Right renal pelvis (tissue), 4 donors: ENCODE measurements at places on chromosomes 1 and 21. TPM values are rescaled to one million over a fixed set of nuclear protein-coding genes. Genes with fewer than 3 reads are reported as not detected.

The ERICH3 gene
- polyA plus RNA-seq: 0.53 TPM

The F3 gene
- polyA plus RNA-seq: 52.3 TPM

The MYBPH gene
- 0.33 TPM for polyA plus RNA-seq

GRCh38 chr1:81873946-81874345 lies 73.2 kb downstream of the ADGRL2 start:
- DNase-seq: no peak

- DNase-seq: no peak
Observed at GRCh38 chr1:202017749-202018467, 7.5 kb downstream of the ELF3 start.

The FHAD1 gene
- 3.9 TPM for polyA plus RNA-seq

- DNase-seq: no peak
Observed at GRCh38 chr1:245687152-245687635, 532.4 kb downstream of the KIF26B start.

DNA sequence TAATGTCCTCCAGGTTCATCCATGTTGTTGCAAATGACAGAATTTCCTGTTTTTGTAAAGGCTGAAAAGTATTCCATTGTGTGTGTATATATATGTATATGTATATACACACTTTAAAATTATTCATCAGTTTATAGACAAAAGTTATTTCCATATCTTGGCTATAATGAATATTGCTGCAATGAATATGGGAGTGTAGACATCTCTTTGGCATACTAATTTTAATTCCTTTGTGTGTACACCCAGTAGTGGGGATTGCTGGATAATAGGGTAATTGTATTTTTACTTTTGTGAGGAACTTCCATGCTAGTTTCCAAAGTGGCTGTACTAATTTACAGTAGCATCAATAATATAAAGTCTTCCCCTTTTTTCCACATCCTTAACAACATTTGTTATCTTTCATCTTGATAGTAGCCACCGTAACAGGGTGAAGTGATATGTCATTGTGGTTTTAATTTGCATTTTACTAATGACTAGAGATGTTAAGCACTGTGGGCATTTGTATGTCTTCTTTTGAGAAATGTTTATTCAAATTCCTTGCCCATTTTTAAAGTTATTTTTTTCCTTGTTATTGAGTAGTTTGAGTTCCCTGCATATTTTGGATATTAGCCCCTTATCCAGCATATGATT lies 243.0 kb downstream of the PDE4B start:
- no peak for DNase-seq

- DNase-seq: no peak
Observed at GRCh38 chr1:106344494-106344893, 712.0 kb upstream of the PRMT6 start.

The ANKRD45 gene
- 4.9 TPM for polyA plus RNA-seq

The SPATA21 gene
- polyA plus RNA-seq: not detected

The CLDN14 gene
- 2.4 TPM for polyA plus RNA-seq

GRCh38 chr21:29258626-29259338 lies 39.9 kb upstream of the BACH1 start:
- DNase-seq: no peak

The GOLT1A gene
- 3.6 TPM for polyA plus RNA-seq

GRCh38 chr1:79398501-79398900 lies 392.0 kb upstream of the ADGRL4 start:
- DNase-seq: no peak

DNA sequence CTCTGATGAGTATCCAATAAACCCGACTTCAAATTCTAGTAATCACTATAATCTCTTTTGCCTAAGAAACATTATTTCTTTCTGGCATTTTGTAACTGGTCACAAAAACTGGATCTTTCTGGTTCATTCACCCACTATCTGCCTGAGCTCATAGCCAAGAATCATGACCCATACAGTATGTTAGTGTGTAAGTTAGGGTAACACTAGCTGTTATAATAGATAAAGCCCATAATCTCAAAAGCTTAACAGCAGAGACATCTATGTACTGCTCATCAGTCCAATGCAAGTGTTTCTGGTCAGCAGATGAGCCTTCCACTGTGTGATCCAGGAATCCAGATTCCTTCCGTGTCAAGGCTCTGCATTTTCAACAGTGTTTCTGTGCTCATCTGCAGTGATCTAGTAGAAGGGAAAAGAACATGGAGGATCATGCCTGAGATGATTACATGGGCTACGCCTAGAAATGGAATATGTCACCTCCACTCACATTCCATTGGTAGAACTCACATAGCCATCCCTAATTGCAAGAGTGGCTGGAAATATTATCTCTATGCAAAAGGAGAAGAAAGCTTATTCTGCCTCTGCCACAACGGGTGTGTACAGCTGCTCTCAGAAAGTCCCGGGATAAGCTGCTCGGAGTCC lies 27.7 kb downstream of the RRAGC start:
- DNase-seq: no peak

The SPRR1B gene
- polyA plus RNA-seq: not detected

DNA sequence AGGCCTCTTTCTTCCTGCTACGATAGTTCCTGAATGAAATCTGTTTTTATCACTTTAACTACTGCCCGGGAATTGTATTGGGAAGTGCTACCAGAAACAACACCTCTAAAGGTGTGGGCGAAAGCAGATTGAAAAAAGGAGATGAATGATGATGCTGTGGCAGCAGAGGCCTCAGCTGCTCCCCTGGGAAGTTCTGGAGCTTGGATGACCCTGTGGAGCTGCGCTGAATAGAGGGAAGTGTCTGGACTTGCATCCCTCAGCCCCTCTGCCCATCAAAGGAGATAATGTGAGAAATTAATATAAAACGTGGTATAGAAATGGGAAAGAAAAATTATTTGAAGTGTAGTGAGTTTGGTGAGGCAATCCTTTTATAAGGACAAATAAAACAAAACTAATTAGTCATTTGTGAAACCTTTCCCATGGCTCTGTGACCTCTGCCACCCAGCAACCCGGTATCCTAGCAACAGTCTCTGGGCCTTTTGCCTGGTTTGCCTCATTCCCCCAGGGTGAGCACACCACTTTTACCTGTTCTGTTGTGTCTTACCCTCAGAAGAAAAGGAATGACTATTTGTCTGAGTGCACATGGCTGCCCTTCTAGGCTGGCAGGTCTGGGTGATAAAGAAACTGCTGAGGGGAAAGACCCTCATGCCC lies 21.3 kb downstream of the OVAAL start:
- no peak for DNase-seq

The ZNF683 gene
- not detected for polyA plus RNA-seq

GRCh38 chr1:116826818-116827606 lies 72.8 kb downstream of the CD2 start:
- DNase-seq: no peak

GRCh38 chr1:90204023-90204590 lies 209.2 kb downstream of the ZNF326 start:
- no peak for DNase-seq

The BLACAT1 gene
- 2.9 TPM for polyA plus RNA-seq

The IGSF5 gene
- polyA plus RNA-seq: 1.5 TPM

- DNase-seq: no peak
Observed at GRCh38 chr1:114353262-114353661, 157.7 kb downstream of the TRIM33 start.

DNA sequence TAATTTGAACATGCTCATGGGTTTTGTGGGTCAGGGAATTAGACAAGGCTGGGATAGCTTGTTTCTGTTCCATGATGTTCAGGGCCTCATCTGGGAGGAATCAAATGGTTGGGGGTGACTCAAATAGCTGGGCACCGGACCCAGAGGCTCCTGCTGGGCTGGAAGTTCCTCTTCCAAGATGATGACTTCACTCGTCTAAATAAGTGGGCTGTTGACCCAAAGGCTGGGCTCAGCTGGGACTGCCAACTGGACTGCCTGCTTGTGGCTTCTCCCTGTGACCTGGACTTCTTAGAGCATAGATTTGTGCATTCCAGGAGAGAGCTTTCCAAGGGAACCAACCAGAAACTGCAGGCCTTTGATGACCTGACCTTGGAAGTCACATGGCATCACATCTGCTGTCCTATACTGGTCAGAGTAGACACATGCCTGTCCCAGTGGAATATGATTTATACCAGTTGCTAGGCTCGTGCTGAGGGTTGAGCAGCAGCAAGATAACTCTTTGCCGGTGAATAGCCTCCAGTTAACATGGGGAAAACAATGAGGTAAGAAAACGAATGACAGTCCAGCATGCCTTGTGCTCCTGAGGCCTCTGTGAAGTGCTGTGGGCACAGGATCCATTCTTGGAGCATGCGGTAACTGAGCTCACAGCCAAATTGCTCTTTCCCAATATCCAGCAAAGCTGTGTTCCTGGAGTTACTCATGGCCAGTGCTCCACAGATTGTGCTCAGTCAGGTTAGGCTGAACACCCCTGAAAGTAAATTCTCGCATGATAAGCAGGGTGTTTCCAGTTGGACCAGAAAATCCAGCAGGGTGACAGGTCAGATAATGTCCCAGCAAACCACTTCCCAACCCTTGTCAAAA lies 272.9 kb upstream of the TMEM51 start:
- DNase-seq: no peak

DNA sequence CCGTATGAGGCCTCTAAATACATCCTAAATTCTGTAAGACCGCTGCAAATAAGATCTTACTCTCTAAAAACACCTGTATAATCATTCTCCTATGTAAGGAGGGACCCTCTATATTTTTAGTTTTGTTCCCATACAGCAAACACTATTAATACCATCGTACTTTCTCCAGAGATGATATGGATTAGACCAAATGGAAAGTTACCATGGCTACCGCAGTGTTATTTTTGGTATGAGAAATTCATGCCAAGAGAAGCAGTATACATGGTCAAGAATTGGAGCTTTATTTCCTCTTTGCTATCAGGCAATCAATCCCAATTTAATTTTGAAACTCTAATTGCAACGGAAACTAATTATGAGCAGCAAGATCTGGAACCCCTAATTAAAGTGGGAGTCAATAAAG lies 70.0 kb downstream of the BCAR3 start:
- no peak for DNase-seq

- DNase-seq: no peak
Observed at GRCh38 chr1:236124965-236125364, 17.4 kb upstream of the GPR137B start.

The MEF2D gene
- 24.5 TPM for polyA plus RNA-seq
